ENCODE measurements at places on chromosomes 1 and 21.

DNA sequence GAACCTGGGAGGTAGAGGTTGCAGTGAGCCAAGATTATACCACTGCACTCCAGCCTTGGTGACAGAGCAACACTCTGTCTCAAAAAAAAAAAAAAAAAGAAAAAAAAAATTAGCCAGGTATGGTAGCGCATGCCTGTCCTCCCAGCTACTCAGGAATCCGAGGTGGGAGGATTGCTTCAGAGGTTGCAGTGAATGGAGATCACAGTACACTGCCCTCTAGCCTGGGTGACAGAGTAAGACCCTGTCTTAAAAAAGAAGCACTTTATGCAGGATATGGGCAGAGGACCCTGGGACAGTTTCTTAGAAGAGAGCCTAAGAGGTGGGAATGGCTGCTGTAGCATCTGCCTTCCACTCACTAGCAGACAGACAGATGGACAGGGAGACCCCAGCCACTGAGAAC, 23.0 kb downstream of the IQGAP3 start:
- DNase-seq: no peak

- no peak for DNase-seq
These were observed 156.9 kb upstream of the NBPF11 start for GRCh38 chr1:148308832-148309458.

DNA sequence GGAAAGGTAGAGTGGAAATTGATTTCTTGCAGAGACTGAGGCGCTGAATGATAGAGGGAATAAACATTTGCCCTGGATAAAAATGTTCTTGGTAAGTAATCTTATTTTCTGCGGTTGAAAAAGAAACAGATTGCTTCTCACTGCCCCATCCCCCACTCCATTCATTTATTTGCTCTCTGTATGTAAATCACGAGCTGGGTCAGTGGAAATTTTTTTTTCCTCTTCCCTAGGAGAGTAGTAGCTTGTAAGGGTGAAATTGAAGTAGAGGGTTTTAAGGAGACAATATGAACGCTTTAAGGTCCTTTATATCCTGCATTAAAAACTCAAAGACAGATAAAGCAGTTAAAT, 1.4 kb upstream of the BRINP3 start:
- DNase-seq: no peak

DNA sequence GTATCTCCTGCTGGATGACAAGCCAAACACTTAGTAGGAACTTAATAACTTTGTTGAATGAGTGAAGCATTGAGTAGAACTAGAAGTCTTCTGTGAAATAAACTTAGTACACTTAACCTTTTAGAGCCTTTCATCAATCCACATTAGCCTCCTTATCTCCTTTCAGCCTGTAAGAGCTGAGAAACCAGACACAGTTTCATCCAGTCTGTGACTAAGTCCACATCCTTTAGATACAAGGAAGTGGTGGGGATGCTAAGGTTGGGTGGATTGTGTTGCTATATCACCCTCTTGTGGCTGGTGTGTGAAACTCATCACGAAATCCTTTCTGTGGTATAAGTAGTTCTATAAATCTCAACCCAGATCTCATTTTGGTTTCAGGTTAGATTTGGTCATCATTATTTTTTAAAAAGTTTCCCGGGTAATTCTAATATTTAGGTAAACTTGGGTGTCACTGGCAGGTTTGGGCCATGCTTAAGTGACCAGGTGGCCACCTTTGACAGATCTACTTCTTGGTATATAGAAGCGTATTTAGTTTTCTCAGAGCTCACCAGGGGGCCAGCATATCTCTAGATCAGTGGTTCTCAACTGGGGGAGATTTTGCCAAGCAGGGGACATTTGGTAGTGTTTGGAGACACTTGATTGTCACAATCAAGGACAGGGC, 27.8 kb upstream of the CD84 start:
- peak; percentile 55 for DNase-seq

DNA sequence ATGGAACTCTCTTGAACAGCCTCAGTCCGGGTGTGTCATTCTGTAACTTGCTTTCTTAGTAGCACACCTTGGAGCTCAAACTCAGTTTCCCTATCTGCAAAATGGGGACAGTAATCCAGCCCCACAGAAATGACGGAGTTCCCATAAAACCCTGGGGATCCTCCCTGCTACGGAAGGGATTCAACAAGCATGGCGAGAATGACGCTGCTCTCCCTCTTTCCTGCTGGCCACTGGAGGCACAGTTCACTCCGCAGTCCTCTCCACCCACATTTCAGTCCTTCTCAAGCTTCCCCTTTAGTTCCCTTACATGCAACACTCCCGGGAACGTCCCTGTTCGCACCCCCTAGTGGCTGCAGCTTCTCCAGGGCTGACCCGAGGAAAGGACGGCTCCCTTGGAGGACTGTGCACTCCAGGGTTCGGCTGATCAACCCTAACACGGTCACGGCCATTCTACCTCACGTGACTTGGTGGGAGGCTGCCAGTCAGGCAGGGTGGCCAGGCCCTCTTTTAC, 20.6 kb downstream of the RUNX3 start:
- no peak for DNase-seq

DNA sequence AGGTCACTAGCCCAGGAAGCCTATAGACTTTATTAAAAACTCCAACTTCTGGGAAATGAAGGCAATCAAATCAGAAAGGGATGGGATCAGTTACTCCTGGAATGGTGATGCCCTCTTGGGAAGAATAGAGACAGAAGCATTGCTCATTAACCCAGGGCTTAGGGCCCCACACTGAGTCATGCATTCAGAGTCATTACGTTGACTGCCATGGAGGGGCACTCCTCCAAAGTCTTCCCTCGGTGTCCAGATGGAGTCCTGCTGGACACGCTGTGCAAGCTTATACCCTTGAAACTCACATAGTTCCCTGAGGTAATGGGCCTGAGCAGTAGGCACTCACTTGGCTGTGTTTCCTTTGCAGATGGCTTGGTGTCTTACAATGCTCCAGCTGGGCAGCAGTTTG, 35.2 kb upstream of the HSD17B7 start:
- no peak for DNase-seq

DNA sequence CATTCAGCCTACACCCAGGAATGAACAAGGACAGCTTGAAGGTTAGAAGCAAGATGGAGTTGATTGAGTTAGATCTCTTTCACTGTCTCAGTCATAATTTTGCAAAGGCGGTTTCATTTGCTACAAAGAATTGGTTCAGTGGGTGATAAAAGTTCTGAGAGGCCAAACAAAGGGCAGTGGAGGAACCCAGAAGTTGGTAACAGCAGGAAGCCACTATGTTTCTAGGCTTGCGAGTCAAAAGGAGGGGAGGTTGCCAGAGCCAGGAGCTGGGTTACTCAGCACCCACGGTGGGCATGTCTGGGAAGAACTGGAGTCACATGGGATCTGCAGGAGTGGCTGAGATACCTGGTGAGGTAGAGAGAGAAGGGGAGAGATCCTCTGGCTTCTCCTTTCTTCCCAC, 64.2 kb upstream of the MRPS6 start:
- DNase-seq: no peak

- no peak for DNase-seq
These were observed 4.1 kb upstream of the MTOR start for GRCh38 chr1:11266268-11267074.

- DNase-seq: peak; percentile 32
These were observed 187.7 kb upstream of the EDN2 start for GRCh38 chr1:41672173-41672572.

DNA sequence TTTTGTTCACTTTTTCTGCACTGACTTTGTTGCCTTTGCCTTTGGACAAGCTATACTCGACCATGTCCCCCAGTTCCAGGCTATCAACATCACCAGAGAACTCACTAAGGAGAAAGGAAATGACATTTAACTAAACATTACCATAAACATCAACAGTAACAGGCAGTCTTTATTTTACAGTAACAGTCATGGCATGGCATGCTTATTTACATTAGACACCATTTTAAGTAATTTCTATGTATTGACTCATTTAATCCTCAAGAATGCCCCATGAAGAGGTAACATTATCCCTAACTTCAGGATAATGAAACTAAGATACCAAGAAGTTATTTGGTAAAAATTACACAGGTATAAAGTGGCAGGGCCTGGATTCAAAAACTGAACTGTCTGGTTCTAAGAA, 8.7 kb upstream of the NRAS start:
- no peak for DNase-seq

GRCh38 chr1:195430826-195431225, 1177.4 kb downstream of the KCNT2 start:
- DNase-seq: no peak

- no peak for DNase-seq
These were observed 1.6 kb downstream of the E2F2 start for GRCh38 chr1:23529146-23530086.

GRCh38 chr21:38766987-38767722, 38.6 kb upstream of the ETS2 start:
- no peak for DNase-seq

DNA sequence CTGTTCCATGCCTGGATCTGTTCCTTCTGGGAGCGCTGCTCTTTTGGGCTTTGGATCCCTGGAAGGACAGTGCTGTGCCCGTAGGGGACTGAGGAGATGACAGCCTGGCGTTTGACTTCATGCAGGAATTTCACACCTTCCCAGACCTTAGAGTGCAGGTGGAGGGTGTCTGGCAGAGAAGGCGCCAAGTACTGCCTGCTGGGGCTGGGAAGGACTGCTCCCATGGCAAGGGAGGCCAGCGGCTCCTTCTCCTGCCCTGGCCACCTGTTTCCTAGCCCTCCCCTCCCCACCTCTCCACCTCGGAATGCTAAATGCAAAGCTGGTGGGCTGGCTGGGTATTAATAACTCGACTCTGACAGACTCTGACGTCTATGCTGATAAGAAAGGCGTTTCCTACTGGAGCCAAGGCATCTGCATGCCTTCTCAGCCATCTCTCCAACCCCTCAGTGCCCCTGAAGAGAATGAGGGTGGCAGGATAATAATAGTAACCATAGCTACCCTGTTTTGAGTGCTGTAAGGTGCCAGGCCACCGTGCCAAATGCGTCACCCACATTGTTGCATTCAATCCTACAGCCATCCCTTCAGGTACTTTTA, 17.5 kb upstream of the PDIK1L start:
- DNase-seq: no peak

DNA sequence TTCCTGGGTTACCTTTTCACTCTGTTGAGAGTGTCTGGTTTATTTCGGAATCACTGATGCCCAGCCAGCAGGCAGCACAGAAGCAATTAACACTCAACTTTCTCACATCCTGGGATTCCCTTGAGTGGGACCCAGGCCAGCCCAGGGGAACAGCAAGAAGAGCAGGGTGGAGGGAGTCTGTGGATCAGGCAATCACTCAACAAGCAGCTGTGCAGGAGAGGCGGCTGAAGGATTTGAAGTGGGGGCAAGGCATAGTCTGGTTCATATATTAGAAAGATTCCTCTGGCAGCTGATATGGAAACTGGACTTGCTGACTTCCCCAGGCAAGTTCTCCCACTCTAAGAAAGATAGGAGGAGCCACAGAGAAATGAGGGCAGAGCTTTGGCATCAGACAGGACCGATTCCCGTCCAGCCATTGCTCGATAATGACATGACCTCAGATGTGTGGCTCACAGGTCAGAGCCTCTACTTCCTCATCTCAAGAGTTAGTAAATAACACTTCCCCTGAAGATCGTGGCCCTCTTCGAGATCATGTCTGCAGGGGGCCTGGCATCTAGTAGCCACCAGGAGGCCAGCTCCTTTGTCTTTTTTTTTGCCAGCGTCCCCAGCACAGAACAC, 12.4 kb downstream of the EPHA8 start:
- DNase-seq: no peak

DNA sequence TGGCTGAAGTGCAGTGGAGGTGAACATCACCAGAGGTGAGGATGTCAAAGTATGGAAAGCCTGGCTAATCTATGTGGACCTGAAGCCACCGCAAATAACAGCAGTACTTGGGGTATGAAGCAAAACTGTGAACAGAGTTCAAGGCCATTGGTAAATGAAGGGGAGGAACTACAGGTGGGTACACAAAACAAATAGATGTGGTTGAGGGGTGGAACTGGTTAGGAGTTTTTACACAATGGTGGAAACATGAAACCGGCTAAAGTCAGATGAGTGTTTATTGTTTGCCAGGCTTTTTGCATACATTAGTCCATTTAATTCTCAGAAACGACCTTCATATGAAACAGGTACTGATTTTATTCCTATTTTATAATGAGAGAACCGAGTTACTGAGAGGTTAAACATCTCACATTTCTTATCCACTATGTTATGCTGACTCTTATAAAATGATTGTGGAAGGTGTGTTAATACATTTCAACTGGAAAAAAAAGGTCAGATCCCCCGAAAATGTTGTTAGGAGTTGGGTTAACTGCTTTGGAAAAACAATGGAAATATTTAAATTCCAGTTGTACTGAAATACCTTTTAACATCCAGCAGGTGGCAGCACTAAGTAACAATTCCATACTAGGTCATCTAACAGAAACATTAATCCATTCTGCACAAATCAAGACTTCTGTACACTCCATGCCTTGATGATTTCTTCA, 44.3 kb upstream of the GTF2B start:
- DNase-seq: peak; percentile 11

GRCh38 chr1:151613282-151613780, 1.5 kb downstream of the SNX27 start:
- DNase-seq: no peak

DNA sequence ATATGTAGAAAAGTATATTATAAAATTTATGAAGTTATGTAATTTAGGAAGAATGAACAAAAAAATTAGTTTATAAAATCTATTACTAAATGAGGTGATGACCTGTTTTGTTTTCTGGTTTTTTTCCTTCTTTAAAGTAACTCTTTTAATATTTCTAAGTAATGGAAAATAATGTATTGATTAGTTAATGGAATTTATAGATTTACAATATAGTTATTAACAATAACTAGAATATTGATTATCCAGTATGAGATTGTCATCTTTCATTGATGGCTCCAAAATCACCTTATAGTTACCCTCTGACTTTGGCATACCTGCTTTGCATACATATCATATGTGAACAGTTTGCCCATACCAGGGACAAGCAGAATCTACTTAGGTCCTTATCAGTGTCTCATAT, 23.4 kb downstream of the CAMSAP2 start:
- DNase-seq: no peak
